ENCODE measurements at places on chromosomes 1 and 21.

DNA sequence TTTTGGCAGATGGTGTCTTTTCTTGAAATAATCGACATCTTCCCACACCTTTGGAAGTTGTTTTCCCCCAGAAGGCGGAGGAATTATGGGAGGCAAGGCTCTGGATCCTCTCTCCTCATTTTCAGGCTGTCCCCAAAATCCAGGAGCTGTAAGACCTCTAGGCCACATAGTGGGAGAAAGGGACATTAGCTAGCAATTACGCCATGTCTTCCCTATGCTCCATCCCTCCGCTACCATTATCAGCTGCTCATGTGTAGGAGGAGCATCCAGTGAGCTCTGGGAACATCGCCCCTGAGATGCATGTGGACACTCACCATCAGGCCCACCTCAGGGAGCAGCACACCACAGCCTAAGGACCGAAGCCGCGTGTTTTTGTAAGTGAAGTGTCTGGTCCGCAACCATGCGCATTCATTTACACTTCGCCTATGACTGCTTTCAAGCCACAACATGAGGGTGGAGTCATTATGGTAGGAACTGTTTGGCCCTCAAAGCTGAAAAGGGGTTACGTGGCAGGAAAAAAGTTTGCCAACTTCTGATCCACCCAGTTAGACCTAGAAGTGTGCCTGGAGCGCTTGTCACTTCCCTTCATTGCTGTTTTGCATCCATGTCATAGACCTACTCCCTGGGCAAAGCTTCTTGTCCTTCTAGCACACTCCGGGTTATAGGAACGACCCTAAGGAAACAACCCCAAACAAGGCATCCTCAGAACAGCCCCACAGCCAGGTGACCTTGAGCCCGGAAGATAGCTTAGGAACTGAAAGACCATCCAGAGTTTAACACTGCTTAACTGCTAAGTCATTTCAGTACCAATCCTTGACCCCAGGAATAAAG is 85.5 kb downstream of the C1orf94 start:
- DNase-seq, result no peak

- DNase-seq, result no peak
Observed at GRCh38 chr21:41812679-41813078, 45.8 kb upstream of the RIPK4 start.

DNA sequence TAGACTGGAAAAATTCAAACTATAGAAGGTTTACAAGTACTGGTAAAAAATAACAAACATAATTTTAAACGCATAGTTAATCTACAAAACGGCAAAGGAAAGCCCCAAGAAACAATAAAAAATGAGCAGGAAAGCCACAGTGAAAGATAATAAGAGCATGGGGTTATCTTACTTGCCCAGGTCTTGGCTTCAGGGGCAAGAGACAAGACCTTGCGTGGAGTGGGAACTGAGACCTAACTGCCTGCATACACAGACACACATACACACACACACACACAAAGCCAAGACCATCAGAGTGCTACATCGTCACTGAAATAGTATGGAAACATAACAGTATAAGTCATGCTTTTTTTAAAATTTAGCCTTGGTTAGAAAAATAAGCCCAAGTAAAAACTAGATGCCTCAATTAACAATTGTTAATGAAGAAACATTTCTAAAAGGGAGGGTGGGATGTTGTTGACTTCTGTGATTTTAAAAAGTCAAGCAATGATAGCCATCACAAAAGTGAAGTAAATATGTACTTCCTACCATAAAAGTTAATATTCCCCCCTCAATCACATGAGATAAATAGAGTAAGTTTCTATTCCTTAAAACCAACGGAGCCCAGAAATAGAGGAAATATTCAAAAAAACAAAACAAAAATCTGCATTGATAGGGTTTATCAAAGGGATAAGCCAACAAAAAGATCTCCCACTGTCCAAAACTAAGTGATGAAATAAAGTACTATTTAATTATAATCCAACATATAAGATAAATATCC is 29.4 kb upstream of the CRP start:
- DNase-seq, result no peak

DNA sequence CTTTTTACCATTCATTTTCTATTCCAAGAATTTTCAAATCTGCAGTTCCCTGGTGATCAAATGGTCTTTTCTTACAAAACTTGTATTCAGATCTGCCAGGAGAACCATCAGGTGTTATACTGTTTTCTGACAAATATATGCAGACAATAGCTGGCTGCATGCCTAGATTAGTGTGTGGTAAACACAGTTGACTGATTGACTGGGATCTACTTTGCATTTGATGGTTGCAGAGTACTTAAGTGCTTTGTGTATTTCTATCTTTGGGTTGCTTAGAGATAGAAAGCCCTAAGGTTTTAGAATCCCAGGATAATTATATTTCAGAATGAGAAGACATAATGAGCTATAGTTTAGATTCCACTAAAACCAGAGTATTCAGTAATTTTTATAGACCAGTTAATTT is 102.0 kb upstream of the CHODL start:
- DNase-seq, result no peak

- no peak for DNase-seq
Observed at GRCh38 chr1:228373004-228373680, 33.5 kb downstream of the TRIM11 start.

DNA sequence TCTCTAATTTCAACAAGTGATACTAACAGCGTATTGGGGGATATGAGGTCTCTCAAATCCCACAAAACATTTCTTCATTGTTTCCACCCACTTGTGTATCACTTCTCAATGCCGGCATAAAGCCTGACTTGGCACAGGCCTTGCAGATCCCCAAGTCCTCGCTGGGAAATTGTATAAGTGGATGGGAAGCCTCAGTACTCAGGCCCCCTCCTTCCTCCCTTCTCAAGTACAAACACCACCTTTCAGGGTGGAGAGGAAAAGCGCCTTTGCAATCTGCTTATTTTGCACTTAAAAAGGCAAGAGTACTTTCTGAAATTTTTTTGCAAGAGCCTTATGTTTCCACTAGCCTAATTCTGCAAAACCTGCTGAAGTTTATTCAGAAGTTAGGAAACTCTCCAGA is 25.8 kb upstream of the KLHDC8A start:
- no peak for DNase-seq

GRCh38 chr1:100927276-100927675 is 31.4 kb downstream of the SLC30A7 start:
- peak; percentile 33 for DNase-seq

GRCh38 chr21:45875881-45876280 is 105.7 kb upstream of the COL6A1 start:
- DNase-seq, result no peak

DNA sequence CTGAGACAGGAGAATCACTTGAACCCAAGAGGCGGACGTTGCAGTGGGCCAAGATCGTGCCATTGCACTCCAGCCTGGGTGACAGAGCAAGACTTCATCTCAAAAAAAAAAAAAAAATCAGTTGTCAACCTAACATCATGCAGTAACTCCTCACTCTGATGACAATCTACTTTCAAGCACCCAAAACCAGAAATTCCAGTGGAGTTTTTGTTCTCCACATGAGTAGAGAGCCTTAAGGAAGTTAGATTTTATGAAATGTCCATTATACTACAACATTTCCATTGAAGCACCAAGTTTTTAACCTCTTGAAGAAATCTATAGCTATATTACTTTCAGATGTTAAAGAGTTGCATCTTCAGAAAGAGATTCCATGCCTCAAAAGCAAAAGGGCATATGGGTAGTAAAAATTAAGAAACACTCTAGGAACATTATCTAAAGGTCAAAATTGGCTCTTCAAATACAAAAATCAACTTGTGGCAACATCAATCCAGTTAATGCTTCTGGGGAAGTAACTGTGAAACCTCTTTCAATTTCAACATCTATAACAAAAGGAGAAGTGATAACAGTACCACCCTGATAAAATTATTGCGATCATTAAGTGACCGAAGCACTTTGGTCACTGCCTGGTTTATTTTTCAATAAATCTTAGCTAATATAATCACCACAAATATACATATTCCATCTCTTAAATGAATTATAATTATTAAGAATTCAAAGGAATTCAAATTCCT is 7.7 kb downstream of the LPGAT1 start:
- no peak for DNase-seq

DNA sequence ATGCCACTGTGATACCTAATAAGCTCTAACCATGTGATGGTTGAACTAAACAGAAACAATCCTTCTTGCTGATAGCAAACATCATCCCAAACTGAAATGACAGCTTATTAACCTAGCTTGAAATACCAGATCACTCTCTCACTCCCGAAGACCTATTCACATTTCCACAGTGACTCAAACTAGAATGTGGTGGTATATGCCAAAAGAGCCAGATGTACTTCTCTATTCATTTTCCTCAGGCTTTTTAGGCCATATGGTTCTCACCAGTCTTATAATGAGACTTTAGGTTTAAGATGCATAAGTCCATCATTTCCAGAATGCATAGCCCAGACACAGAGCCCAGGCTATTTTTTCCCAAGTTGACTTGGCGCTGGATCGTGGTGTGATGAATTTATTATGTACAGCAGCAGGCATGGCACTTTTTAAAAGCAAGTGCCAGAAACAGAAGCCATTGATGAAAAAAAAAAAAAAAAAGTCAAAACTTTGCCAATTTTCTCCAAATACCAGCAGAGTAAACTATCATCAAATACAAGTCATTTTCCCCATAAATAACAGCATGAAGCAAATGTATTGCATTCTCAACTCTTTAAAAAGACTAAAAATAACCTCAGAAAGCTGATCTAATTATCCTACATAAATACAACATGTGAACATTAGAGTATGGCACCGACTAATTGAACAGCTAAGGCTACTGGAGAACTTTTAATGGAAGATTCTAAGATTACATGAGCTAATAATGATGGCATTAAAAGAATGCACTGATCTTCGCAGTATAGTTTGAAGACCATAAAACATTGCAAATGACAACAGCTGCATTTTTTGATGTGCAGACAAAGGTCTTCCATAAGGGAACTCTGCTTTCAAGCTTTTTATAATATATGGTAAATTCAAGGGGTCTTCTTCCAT is 365.4 kb downstream of the LRRIQ3 start:
- no peak for DNase-seq

- DNase-seq, result no peak
Observed at GRCh38 chr1:10897321-10897980, 101.0 kb upstream of the CASZ1 start.

- no peak for DNase-seq
Observed at GRCh38 chr1:245770156-245770555, 615.4 kb downstream of the KIF26B start.
